ENCODE measurements at places on chromosomes 5 and 9.

DNA sequence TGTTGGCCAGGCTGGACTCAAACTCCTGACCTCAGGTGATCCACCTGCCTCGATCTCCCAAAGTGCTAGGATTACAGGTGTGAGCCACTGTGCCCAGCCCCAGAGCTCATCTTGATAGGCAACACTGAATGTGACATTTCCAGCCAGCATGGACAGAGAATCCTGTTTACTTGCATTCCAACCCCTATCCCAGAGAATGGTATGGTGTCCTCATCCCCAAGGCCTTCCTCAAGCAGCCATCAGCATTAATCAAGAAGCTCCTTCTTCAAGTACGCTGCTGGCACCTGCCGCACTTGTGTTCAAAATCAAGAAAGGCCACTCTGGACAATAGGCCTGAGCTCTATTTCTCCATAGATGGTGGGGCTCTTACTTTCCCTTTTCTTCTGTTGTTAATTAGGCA, 40.2 kb downstream of the STARD4 start:
- DNase-seq: no peak

DNA sequence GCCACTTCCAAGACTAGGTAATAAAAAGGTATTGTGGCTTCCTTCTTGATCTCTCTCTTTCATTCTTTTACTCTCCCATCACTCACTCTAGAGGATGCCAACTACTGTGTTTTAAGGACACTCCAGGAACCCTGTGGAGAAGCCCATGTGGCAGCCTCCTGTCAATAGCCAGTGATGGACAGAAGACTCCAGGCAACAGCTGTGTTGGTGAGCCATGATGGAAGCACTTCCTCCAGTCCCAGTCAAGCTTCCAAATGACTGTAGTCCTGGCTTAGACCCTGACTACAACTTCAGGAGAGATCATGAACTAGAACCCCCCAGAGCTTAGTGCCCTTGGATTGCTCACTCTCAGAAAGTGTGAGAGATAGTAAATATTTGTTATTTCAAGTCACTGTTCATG, 123.9 kb downstream of the PPP2R2B start:
- DNase-seq: no peak

GRCh38 chr5:8641786-8642505, 773.0 kb downstream of the MTRR start:
- DNase-seq: no peak

GRCh38 chr5:3600106-3601060, 4.8 kb downstream of the IRX1 start:
- no peak for DNase-seq

GRCh38 chr5:90440644-90441043, 31.1 kb upstream of the CETN3 start:
- no peak for DNase-seq

- no peak for DNase-seq
Observed at GRCh38 chr5:117189784-117190183, 615.2 kb upstream of the SEMA6A start.

GRCh38 chr5:73853091-73853490, 227.1 kb downstream of the ARHGEF28 start:
- no peak for DNase-seq

DNA sequence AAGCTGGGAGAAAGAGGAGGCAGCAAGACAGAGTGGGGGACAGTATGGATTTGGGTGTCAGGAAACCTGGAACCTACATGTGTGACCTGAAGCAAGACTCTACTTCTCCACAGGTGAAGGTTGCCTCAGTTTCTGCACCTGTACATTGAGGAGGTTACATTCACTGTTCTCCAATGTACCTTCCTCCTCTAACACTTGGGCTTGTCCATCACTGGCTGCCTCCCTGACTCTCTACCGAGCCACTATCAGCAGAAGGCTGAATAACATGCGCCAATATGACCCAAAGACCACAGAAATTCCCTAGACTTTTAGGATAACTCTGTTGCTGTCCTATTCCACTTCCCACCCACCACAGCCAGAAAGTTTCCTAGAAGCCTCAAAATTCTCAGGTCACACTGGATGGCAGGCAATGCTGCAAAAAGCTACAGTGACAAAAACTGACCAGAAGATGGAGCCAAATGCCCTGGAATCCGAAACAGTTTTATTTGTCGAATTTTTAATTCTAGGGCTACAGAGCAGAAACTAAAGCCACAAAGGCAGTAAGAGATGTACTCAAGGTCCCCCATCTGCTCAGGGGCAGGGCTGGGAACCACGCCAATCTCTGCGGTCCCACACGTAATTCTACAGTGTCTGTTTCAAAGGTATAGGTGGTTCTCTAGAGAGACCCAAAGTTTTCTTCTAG, 64.4 kb downstream of the FAM114A2 start:
- peak; percentile 21 for DNase-seq

GRCh38 chr5:167755420-167755819, 536.0 kb upstream of the WWC1 start:
- no peak for DNase-seq

- no peak for DNase-seq
Observed at GRCh38 chr5:180632768-180633167, 16.6 kb downstream of the FLT4 start.

DNA sequence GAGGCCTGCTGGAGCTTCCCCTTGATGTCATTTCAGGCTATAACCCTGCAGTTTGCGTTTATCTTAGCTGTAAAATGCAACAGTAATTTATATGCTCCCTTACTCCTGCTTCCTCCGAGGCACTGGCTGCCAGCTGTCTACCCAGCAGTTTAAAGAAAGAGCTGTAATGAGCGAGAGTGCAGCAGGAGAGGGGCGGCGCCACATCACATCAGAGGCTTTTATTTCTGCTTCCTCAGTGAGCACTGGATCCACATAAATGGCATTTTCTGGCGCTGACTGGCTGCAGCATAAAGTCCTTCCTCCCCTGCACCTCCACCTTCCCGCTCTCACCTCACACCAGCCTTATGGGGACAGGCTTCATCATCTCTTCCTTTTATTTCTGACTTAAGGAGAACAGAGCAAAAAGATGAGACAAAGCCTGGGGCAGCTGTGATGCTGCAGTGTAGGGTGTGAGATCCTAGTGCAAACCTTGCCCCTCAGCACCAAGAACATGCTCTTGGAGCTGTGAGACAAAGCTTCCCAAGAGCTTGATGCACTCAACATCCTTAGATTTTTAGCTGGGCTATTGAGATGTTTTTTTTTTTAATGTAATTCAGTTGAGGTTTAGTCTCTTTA, 829.6 kb upstream of the ZNF608 start:
- DNase-seq: no peak

- DNase-seq: peak; percentile 9
Observed at GRCh38 chr9:20209391-20210340, 412.6 kb downstream of the MLLT3 start.

GRCh38 chr9:81718244-81718643, 28.9 kb upstream of the TLE1 start:
- no peak for DNase-seq

- DNase-seq: no peak
Observed at GRCh38 chr5:78001197-78001596, 225.1 kb upstream of the TBCA start.

DNA sequence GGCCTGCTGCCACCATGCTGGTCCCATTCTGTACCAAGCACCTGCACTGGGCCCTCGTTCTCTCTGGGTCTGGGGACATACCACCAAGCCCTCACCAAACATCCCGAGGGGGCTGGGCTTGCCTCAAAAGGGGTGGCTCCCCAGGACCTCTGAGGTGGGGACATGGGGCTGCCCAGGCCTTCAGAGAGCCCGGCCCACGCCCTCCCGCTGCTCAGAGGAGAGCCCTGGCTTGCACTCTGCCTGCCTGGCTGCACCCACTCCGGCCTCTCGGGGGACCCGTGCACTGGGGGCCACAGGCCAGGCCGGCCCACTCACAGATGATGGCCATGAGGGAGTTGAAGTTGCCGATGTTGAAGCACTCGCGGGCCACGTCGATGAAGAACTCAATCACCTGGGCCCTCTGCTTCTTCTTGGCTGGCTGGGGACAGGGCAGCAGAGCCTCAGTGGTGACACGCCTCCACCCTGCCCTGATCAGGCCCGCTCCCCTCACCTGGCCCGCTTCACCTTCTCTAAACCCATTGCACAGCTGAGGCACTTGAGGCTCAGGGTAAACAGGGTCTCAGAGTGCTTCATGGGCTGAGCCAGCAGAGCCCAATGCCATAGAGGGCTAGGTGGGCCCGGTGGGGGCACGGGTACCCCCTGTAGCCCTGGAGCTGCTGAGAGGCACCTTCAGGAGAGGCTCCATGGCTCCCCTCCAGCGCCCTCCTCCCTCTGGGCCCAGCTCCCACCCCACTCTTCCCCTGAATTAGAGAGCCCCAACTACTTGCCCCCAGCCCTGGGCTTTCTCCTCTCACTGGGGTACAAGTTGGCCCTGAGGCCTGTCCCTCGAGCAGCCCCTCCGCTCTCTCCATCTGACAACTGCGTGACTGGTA, 47.7 kb upstream of the RNF130 start:
- DNase-seq: no peak

GRCh38 chr9:28332648-28333047, 759.4 kb upstream of the C9orf72 start:
- DNase-seq: no peak

GRCh38 chr5:79973511-79973910, 17.6 kb downstream of the MTX3 start:
- no peak for DNase-seq

DNA sequence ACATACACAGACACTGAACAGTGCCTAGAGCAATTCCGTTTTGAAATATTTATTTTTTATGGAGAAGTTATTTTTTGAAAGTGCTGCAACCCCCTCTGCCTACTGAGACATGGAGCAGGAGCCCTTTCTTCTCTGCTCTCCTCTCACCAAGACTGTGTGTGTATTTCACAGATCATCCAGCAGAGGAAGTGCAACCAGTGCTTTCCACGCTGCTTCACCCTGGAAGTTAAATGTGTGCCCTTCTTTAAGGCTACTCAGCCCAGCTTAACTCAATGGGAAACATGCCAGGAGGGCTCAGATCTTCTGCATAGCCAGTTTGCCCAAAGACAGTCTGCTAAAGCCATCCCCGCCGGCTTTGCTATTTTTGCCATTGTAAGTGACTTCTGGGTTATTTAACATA, 606.3 kb downstream of the TLE1 start:
- no peak for DNase-seq

DNA sequence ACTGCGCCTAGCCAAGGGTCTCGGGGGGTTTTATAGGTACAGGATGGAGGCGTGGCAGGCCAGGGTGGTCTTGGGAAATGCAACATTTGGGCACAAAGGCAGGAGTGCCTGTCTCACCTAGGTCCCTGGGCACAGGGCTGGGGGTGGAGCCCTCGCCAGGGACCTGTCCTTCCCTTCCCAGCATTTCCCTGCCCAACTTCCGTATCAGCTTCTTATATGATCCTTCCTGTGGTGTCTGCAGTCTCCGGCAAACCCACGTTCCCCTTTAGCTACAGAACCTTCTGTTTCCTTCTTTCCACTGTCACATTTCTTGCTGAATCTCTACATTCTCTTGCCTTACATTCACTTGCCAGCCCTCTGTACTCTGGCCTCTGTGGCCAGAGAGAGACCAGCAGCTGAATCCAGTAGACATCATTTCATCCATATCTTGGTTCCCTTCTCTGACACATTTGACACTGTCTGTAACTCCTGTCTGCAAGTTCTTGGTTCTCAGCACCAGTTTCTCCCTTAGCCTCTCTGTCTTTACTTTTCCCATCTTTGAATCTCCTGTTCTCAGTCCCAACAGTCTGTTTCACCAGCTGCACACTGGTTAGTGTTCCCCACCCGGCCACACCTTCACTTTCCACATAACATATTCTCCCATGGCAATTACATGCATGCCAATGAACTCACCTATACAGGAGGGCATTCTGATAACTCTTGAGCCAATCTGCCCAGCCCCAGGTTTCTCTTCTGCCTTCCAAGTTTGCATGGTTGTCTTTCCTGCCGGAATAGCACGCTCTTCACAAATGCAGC, 134.7 kb upstream of the ZNF608 start:
- DNase-seq: no peak

- DNase-seq: no peak
Observed at GRCh38 chr9:78791779-78792178, 494.9 kb downstream of the PSAT1 start.

DNA sequence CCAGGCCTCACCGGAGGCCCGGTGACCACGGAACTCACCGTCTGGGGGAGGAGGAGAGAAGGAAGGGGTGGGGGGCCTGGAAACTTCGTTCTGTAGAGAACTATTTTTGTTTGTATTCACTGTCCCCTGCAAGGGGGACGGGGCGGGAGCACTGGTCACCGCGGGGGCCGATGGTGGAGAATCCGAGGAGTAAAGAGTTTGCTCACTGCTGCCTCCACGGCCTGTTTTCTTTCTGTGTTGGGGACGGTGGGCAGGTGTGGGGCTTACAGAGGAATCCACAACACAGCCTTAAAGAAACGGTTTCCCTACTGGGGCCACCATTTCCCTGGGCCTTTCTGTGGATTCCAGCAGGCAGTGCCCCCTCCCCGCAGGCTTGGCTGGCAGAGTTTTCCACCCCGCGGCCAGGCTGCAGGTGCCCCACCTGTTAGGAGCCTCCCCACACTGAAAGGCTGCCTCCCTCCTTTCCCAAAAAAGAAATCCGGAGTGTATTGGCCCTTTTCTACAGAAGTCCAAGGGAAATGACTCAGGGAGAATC, 80.8 kb downstream of the NTNG2 start:
- no peak for DNase-seq

- no peak for DNase-seq
Observed at GRCh38 chr9:133362359-133363044, 6.2 kb downstream of the SURF2 start.

DNA sequence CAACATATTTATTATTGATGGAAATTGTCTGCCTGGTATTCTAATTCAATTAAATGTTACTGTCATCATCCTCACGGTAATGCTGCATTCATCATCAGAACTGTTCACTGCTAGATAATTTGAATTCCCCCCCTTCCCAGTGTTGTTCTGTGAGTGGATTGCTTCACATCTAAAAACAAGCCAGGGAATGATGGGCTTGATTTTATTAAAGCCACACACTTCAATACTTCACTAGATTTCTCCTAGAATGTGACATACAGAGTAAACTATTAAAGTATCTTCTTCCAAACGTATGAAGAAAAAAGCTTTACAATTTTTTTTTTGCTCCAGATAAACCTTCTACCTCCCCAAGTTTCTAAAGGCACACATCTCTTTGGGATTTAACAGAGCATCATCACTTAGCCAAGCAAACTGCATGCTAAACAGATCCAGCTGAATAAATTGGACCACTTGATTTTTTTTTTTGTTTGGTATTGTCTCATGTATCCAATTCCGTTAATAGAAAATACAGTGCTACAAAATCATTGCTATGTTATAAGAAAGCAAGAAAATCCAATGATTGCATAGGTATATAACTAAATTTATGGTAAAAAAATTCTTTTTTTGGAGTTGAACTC, 692.4 kb downstream of the MTRR start:
- no peak for DNase-seq

DNA sequence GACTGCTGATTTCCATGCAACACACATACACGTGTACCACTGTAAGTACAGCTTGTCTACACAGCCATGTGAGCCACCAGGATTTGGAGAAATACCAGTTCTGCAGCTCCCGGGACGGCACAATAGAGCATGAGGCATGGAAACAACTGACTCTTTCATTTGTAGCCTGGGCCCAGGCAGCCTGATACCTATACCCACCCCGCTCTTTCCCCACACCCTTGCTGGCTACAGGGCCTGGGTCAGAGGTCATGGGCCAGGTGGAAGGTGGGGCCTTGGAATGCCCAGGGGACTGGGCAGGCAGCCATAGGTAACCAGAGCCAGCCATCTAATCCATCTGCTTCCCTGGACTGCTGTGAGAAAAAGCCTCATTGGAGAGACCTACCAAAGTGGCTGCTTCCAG, 39.0 kb upstream of the ZSWIM6 start:
- no peak for DNase-seq
